ENCODE measurements at places on chromosomes 6 and 20. TPM values are rescaled to one million over a fixed set of nuclear protein-coding genes. Genes with fewer than 3 reads are reported as not detected.
A peak's percentile ranks its signal among the peaks of the same experiment; 100 is the strongest.

DNA sequence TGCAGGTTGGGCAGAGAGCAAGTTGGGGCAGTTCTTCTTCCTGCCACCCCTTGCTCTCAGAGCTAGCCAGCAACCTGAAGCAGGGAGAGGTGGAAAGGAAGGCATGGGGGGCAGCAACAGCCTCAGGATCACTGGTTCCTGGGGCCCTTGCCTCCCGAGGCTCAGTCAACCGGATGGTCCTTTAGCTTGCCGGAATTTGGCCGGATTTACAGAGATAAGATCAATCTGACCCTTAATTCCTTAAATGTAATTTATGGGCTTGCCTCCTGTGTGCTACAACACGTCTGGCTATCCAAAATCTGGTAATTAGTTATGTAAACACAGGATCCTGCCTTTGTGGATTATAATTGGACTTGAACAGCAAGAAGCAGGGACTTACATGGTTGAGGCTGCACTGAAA lies 19.5 kb upstream of the TCP11 start:
- DNase-seq: no peak

DNA sequence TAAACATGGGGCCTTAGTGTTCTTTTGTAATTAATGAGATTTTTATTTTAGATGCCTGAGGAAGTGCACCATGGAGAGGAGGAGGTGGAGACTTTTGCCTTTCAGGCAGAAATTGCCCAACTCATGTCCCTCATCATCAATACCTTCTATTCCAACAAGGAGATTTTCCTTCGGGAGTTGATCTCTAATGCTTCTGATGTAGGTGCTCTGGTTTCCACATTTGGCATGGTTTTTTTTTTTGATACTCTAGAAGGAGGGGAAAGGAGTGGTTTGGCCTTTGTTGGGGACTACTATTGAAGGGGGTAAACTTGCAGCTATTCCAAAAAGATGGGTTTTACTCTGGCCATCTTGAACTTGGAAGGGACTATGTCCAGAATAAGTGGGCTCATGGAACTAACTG lies 1.7 kb downstream of the HSP90AB1 start:
- no peak for DNase-seq

DNA sequence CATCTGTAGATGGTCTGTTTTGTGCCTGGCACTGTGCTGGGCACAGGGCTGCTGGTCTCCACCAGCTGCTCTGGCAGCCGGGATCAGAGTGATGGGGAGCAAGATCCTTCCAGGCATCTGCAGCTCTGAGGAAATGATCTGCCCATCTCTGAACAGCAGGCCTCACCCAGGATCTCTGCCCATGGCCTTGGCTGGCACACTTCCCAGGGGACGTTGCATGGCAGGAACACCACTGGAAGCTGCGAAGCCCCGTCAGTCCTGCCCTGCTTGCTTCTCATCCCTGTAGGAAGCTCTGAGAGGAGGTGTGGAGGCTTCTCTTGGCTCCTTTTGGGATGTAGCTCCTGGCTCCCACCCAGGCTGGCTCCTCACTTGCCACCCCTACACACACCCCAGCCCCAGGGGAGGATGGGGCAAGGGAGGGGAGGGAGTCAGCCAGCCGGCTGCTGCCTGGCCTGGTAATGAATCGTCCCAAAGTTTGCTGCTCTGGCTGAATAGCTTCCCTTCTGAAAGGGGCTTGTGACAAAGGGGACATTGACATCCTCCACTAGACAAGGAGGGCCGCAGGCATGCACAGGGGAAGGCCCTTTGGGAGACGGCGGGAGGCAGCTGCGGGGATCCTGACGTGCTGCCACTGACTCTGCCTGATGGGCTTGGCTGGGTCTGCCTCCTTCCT lies 108.9 kb downstream of the VEGFA start:
- DNase-seq: peak; percentile 84

DNA sequence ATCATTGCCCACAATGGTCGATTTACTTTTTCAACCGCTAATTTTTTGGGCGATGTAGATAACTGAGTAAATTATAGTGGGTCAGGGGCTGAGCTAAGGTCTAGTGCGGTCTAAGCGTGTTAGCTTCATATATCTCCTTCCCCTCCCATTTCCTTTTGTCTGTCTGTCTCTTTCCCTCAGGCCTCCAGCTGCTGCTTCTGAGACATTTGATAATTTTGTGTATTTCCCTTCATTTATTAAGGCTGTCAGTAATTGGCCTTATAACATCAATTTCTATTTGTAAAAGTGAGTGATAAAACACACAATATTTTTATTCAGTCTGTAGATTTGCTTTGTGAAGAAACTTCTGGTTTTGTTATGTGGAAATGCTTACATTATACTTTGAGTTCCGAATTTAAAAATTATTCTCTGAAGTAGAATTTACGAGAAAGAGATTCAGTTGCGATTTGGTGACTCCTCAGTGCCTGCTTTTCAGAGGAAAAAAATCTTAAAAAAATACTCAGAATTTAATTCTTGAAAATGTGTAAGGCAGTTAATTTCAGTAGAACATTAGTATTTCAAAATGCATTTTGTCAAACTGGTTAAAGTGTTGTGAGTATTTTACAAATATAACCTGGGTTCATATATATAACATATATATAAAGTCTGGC lies 1.4 kb downstream of the TMEM170B start:
- no peak for DNase-seq

GRCh38 chr6:144036064-144036834 lies 28.2 kb upstream of the PLAGL1 start:
- DNase-seq: peak; percentile 7

- DNase-seq: no peak
These were observed 110.3 kb downstream of the CDC5L start for GRCh38 chr6:44497807-44498206.

DNA sequence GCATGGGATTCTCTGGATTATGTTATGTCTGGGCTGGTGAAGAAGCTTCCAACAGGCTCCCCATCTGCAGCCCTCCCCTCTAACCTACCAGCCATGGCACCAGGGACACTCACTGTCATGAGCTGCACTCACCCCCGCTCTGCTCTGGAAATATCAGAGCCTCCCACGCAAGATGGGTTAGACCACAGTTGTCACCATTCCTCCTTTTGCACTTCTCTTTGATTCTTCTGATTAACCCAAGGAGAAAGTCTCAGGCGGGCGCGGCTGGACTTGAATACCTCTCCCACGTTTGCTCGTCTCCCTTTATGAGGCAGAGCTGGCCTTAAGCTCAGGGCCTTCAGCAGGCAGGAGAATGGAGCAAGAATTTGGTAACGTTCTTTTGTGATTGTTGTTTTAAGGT lies 128.1 kb downstream of the CEBPB start:
- no peak for DNase-seq

- no peak for DNase-seq
These were observed 9.2 kb upstream of the SDCBP2 start for GRCh38 chr20:1338096-1338495.

DNA sequence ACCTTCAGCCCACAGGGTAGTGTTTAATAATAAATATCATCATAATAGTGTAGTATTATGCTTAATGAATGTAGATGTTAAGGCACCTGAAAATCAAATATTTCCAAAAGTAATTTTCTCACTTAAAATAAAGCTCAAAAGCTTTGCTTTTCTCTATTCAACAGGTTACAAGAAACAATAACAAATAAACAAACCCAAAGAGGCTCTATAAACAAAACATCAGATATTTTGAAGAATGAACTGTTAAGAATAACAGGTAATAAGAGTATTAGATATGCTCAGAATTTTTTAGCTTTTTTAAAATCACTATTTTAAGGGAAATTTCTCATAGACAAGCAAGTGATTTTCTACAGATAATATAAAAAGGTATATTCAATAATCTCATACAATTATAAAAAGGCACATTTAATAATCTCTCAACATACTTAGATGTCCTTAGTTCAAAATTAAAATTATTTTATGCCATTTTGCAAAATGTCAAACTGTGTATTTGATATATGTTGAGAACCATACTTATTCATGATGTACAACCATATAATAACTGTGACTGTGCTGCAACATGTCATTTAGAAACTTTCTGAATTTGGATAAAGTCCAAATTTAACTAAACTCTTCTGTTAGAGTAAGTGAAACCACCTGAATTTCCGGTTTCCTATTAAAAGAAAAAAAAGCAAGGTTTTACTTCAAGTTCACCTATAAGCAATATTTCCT lies 35.8 kb downstream of the PHIP start:
- DNase-seq: no peak

NPBWR2 gene
- total RNA-seq: not detected

DNA sequence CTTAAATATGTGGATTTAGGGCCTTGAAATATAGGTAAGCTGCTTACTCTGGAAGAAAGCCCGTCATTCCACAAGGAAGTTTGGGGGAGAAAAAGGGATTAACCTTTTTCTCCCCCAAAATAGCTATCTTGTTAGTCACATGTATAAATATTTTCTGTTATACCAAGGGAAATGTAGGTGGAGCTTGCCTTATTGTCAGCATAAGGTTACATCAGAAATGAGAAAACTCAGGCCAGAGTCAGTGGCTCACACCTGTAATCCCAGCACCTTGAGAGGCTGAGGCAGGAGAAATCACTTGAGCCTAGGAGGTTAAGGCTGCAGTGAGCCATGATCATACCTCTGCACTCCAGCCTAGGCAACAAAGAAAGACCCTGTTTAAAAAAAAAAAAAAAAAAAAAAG lies 129.9 kb downstream of the LRFN2 start:
- DNase-seq: no peak

Measured in thyroid gland (tissue), 4 donors.